ENCODE measurements at places on chromosomes 3 and 15.

DNA sequence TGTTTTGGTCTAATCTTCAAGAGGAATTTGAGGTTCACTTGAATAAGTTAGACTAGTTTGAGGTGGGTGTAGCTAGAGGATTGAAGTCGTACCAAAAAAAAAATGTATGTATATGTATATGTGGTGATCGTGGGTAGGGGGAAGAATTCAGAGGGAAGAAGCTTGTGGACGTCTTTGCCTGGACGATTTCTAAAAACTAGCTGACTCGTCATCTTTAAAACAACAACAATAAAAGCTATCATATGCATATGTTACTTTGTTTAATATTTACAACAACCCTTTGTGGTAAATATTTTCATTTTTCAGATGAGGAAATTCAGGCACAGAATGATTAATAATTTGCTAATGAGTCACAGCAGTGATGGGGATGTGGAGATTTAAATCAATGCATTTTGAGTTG lies 18.1 kb downstream of the RNF111 start:
- DNase-seq = no peak

- DNase-seq = peak; percentile 4
Observed at GRCh38 chr3:95721938-95722337, 1092.5 kb upstream of the EPHA6 start.

GRCh38 chr3:25423780-25424588 lies 4.1 kb upstream of the RARB start:
- no peak for DNase-seq

DNA sequence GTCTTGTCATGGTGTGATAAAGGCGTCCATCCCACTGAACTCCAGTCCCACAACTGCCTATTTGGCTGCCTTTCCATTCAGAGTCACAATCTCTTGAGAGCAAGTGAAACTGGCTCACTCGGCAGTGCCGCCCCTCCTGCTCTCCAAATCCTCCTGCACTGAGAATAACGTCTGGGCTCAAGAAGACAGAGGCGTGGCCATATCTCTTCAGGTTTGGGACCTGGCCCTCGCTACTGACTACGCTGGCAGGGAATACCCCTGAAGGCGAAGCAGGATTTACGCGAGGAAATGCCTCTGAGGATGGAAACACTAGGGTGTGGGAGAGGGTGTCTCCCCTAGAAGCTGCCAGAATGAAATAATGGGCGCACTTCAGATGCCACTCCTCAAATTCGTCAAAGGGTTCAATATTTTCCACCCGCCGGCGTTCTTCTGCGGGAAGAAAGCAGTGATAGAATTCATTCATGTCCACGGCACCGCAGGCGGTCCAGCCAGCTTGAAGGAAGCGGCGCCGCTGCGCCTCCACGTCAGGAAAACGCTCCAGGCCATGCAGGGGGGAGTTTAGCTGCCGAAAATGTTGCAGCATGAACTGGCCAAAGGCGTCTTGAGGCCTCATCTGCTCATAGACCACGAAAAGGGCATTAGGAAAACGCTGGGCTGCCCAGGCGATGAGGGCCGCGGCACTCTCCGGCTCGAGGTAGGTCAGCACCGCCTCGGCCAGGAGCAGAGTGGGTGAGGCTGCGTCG lies 985 bp downstream of the LCMT2 start:
- DNase-seq = no peak

- DNase-seq = no peak
Observed at GRCh38 chr15:92606126-92606835, 49.3 kb downstream of the FAM174B start.

DNA sequence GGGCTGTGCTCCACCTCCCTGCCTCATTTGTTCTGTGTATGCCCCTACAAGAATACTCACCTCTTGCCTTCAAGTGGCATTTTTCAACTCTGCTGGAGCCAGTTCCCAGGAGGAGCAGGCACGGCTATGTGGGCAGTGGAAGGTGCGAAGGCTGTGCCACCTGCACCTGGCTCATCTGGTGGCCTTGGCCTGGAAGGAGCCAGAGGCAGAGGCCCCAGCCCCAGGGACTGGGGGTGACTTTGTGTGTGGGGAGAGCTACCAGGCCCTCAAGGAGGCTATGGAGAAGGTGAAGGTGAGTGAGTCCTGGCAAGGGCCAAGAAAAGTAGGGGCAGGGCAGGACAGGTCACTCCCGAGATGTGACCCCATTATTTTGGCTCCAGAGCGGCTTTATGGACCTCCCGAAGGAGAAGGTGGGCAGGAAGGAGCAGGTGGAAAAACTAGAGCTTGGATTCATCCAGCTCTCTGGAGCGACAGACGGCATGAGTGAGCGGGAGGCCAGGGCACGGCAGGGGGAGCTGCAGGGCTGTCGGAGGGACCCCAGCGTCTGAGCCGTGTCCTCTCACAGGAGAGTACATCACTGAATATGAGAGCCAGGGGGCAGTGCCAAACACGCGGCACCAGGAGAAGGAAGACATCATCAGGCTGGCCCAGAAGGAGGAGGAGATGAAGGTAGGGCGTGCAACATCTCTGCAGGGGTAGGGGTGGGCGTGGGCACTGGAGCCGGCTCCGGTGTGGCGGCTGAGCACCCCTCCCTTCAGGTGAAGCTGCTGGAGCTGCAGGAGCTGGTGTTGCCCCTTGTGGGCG lies 57.3 kb upstream of the UBE2Q2 start:
- DNase-seq = no peak

DNA sequence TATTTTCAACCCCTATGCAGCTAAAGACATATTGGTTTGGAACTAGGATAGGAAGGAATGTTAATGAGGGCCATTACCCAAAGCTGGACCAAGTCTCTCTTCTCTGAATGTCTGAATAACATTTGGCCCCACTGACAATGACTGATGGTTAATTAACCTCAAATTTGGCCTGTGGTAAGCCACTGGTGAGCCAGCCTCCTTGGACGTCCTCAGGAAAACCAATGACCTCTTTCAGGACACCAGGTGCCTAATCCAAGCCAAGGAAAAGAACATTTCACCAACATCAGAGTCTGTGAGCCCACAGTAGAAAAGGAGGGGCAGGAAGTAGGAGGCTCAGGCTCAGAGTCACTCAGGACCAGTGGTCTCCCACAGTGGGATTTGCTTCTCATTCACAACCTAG lies 56.4 kb upstream of the ETV5 start:
- DNase-seq = no peak

DNA sequence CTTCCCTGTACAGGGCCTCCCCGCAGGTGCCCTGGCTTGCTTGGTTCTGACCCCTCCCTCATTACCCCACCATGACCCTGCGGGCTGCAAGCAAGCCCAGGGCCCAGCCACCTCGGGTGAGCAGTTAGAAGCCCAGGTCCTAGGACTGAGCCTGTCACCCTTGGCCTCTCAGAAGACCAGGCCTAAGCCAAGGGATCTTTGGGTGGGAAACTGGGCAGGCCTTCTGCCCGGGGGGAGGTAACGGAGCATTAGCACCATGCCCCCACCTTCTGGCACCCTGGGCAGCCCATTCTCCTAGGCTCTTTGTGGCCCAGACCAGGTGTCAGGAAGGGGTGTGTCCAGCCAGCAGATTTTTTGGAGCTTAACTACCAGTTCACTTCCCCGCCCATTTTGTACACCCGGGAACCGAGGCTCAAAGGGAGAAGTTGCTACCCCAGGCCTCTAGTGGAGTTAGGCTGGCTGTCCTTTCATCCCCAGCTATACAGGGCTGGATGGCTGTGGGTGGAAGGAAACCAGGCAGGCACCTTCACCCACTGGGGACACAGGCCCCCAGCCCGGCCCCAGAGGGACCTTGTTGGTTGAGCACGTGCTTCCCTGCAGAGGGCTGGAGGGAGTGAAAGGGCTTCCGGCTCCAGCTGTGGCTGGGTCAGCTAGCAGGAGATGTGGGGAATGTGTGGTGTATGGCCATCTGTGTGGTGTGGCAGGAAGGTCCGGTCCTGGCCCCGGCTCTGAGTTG lies 1.4 kb downstream of the CSK start:
- DNase-seq = no peak

DNA sequence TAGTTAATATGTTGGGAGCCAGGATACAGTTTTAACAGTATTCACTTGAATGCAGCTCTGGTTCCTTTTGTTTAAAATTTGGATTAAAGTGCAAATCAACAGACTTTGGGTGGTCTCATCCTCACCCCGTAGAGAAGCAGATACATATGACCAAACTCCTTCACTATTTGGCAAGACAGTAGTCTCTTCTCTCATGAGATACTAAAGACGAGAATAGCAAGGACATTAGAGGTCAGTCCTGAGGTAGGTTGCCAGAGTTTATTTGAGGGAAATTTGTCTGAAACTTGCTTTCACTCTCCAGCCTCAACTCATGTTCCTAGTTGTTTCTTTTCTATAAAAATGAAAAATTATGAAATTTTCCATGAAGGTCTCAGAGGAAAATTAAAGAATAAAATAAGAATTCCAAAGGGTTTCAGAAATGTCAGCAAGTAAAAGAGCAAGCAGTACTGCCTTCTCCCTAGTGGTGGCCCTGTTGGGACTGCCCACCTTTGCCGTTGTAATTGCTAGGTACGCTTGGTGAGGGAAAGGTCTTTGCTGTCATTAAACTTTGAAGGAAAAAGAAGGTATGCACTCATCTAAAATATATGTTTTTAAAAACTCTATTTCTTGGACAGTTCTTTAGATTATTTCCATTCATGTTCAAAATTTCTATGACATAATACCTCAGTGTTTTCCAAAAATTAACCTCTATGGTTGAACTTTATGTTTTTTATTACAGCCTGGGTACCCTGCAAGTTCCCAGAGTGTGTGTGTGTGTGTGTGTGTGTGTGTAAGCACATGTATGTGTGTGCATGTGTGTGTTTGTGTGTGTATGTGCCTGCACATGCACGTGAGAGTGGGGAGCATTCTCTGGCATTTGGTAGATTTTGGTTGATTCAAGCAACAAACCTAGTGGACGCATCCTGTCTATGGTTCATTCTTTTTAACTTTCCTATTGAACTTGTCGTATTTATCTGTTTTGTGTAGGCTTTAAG lies 111.4 kb downstream of the CMSS1 start:
- no peak for DNase-seq

DNA sequence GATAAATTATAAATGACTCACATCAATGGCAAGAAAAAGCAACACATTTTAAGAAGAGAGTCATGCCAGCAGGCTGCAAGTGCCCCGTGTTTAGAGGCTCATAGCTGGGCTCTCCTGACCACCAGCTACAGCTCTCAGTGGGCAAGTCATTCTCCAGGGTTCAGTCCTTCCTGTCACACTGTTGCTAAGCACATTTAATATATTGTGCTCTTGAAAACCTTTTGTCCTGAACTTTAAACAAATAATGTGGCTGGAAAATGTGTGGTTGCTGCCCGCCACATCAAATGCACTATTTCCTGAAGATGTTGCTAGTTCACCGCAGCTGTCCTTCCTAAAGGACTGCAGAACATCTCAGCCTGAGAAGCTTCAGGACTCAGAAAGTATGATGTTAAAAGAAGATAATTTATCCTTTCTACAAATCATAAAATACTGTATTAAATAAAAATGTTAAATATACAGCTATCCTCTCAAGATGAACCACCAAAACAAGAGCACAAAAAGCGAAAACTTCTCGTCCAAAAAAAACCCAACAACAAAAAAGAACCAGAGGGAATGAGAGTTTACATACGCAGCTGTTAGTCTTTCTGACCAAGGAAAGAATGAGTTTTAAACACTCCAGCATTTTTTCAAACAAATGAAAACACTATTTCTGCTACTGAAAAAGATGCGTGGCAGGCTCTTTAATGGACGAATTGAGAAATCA lies 951 bp downstream of the TARS3 start:
- peak; percentile 22 for DNase-seq

DNA sequence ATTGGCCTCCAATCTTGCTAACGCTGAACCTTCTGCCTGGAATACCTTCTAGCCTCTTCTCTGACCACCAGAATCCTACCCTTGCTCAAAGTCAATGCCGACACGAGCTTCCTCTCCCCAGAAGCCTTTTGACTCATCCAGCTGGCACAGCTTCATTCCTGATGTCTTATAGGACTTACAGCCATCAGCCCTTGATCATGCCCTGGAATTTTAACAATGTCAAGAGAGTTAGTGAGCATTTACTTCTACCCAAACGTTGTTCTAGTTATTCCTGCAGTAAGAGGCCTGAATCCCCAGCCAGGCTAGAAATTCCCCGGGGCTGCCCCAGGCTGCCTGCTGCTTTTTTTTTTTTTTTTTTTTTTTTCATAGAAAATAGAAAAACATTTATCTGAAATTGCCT lies 3.9 kb downstream of the CYP1A2 start:
- DNase-seq = no peak

DNA sequence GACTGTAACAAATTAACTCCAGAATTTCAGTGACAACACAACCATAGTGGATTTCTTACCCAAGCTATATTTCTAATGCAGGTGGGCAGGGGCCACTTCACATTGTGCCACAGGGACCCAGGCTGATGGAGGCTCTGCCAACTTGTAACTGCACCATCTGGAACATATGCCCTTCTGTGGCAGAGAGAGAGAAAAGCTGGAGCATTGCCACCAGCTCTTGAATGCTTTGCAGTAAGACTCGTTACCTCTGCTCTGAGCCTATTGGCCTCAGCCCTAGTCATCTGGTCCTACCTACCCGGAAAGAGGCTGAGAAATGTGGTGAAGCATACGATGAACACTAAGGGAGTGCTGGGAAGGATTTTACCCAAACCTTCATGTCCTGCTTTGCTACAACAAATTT lies 587.1 kb downstream of the ZNF385D start:
- no peak for DNase-seq

- DNase-seq = peak; percentile 89
Observed at GRCh38 chr3:141487521-141488252, 860 bp downstream of the RASA2 start.

DNA sequence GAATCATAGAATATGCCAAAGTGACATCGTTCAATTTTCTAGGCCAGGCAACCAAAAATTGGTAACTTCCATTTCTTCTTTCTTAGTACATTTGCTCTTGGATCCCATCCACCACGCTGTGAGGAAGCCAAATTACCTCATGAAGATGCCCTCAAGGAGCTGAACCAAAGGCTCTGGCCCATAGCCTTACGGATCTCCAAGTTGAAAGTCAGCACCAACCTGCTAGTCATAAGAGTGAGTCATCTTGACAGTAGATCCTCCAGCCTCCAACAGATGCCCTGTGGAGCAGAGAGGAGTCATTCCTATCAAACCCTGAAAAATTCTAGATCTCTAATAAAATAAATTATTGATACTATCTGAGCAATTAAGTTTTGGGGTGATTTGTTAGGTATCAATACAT lies 322.5 kb upstream of the COL8A1 start:
- DNase-seq = no peak

DNA sequence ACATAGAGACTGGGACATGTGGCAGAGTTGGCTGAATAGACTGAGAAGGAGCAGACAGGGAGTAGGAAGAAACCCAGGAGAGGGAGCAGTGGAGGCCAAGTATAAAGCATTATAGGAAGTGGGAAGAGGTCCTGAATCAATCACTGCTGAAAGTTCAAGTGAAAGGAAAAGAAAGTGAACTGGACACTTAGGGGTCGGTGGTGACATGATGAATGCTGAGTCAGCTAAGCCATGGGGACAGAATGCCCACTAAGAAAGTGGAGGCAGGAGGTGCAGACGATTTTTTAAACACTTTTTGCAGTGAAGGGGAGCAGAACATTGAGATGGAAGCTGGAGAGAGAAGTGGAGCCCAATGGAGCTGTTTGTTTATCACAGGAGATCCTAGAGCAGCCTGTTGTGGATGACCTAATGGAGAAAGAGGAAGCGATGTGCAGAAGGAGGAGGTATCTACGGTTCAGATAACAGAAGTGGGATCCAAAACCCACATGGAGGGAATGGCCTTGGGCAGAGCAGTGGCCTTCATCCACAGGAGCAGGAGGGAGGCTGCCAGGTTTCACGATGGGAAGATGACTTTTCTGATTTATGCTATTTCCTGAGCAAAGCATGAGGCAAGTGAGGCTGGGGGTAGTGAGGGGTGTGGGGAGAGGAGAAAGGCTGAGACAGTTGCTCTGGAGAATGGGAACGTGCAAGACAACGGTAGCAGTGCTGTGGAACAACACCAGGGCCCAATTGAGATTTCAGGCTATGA lies 208.2 kb downstream of the RPLP1 start:
- DNase-seq = no peak

Data from central memory CD4-positive, alpha-beta T cell (primary cell).